ENCODE measurements at places on chromosomes 2 and 18.

DNA sequence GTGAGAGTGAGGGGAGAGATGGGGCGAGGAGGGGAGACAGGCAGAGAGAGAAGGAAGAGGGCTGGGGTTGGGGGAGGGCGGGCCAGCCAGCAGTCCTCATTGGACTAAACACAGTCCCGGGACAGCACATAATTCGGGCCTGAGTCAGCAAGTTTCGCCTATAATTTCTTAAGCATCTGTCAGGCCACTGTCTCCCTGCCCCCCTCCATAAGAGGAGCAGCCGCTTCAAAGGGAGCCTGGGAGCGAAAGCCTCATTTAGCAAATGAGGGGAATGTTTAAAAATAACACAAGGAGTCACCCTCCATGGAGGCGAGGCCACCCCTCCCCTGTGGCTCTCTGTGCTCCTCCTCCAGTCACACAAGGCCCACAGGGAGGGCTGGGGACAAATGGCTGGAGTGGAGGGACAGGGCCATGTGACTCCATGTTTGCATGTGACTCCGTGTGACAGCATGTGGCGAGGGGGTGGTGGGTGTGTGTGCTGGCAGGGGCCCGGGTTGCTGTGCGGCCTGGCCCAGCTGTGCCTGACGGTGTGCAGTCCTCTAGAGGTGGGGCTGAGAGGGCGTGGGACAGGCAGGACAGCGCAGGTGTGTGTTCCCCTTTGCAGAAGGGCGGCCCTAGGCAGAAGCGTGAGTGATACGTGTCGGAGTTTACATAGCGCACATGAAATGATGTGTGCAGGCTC lies 162.4 kb downstream of the CELF4 start:
- no peak for DNase-seq

- no peak for DNase-seq
These were observed 4.1 kb upstream of the TET3 start for GRCh38 chr2:73980566-73980965.

GRCh38 chr18:74806073-74806472 lies 208.4 kb downstream of the ZNF407 start:
- no peak for DNase-seq

DNA sequence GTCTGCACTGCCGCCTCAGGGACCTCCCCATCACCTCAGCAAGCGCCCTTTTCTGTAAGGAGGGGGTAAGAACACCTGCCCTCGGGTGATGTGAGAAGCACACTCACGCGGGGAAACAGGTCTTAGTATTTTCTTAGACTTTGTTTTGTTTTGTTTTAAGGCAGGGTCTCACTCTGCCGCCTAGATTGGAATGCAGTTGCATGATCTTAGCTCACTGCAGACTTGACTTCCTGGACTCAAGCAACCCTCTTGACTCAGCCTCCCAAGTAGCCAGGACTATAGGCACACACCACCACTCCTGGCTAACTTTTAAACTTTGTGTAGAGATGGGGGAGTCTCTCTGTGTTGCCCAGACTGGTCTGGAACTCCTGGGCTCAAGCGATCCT lies 37.1 kb downstream of the RAMP1 start:
- DNase-seq: no peak

DNA sequence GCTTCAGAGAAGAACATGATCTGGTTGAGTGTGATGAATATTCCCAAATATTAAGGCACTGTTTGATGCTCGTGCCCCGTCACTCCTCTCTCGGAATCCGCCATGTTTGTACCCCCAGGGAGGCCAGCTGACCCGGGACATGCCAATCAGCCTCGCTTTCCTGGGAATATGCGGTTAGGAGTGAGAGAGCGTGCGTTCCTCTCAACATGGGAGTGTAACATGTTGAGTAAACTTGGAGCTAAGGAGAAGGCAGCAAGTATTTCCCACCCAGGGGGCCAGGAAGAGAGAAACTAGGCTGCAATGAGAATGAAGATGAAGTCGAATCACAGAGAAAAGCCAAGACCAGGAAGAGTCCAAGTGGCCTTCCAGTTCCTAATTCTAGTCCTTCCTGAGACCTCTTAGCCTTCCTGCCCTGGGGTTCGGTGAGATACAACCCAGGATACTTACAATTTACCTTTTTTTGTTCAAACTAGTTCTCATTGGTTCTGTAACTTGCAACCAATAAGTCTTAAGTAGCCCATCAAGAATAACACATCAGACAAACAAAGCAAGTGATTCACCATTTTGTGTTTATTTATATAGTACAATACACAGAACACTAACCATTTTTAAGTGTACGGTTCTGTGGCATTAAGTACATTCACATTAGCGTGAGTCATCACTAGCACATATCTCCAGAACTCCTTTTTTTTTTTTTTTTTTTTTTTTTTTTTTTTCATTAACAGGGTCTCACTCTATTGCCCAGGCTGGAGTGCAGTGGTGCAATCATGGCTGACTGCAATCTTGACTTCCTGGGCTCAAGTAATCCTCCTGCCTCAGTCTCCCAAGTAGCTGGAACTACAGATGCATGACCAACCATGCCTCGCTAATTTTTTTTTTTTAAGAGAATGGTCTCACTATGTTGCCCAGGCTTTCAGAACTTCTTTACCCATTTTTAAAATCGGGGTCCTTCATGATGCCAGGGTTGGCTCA lies 36.4 kb upstream of the SLC1A4 start:
- no peak for DNase-seq

DNA sequence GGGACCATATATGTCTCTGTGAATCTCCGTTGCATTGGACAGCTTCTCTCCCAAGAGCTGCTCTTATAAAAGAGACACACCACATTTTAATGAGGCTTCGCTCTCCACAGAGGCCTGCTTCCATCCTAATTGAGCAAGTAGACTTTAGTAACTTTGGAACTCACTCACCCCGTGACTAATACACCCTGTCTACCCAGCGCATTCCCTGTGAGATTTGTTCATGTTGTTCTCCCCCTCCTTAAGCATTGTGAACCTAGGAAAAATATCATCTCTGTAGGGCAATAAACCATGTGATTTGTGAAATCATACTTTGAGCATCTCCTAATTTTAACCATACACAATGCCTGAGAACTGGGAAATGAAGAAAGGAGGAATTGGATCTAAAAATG lies 56.9 kb downstream of the MCFD2 start:
- DNase-seq: no peak

GRCh38 chr18:8050616-8051329 lies 483.7 kb downstream of the PTPRM start:
- DNase-seq: no peak

DNA sequence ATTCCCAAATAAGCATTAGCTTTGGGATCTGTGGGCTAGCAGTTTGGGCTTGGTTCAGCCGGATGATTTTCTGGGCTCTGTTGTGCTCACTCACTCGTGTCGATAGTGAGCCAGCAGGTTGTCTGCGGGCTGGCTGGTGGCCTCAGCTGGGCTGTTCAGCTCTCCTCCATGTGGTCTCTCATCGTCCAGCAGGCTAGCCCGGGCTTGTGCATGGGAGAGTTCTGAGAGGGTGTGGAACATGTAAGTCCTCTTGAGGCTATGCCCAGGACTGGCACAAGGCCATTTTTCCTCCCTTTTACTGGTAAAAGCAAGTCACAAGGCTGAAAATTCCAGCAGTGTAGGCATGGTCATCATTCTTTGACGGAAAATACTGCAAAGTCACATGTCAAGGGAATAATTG lies 38.5 kb downstream of the NTSR2 start:
- no peak for DNase-seq

- DNase-seq: no peak
These were observed 18.1 kb downstream of the EPAS1 start for GRCh38 chr2:46315103-46315890.

Data from GM18507 (cell line).